ENCODE measurements at places on chromosomes 5 and 9. TPM values are rescaled to one million over a fixed set of nuclear protein-coding genes. Genes with fewer than 3 reads are reported as not detected.

DNA sequence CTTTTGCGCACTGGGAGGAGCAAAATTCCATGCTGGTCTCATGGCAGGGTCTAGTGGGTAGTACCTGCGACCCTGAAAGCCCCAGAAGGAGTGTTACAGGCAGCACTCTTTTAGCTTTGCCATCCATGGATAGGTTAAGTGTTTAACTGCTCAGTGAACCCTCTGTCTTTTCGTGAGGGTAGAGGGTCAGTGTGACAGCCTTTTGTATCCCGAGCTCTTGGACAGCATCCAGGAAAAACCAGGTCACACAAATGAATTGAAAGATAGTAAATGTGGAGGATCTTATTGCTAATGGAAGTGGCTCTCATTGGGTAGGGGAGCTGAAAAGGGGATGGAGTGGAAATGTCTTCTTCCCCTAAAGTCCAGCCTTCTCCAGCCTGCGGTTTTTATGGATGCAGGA, 57.8 kb upstream of the CCDC112 start:
- DNase-seq, result no peak

DNA sequence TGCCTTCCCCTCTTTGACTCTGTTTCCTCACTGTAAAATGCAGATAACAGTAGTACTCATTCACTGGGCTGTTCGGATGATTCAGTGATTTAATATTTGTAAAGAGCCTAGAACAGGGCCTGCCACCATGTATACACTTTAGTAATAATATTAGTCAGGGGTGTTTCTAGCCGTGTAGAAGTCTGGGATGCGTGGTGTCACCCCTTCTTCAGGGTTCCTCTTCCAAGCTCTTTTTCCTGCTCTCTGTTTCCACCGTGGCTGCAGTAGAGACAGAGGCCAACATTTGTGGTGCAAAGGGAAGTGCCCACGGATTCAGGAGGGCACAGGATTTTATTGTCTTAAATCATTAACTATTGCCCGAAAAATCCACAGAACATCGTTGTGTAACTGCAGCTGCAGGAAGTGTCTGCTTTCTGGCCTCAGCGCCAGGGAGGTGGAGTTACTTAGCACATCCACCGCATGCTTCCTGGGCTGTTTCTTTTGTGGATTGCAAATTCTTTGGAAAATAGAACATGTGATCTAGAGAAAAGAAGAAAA, 61.7 kb downstream of the TRIO start:
- DNase-seq, result peak; percentile 88

GRCh38 chr9:98108531-98109031, 10.4 kb downstream of the TRIM14 start:
- DNase-seq, result peak; percentile 44

GRCh38 chr9:128214571-128215490, 11.7 kb downstream of the DNM1 start:
- DNase-seq, result no peak

- peak; percentile 84 for DNase-seq
Measured at GRCh38 chr5:34522599-34523386, 133.3 kb upstream of the RAI14 start.

GRCh38 chr5:55319491-55319890, 11.7 kb downstream of the MTREX start:
- no peak for DNase-seq

GRCh38 chr5:91257301-91257700, 125.8 kb downstream of the ARRDC3 start:
- DNase-seq, result no peak

- no peak for DNase-seq
Measured at GRCh38 chr5:143893638-143894037, 81.7 kb downstream of the HMHB1 start.

DNA sequence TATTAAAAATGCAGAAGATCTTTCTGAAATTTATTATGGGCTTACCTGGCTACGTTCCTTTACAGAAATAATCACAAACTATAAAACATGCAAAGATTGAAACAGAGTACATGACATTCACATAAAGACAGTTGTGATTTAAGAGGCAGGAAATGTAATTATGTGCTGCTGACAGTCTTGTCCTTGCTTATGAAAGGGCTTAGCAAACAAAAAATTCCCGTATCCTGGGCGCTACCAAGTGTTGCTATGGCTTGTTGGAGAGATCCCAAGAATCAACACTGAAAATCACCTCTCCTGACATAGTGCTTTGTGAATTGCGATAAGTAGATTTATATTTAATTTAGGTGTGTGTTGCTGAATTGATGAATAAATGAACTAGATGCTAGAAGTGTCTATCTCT, 352.5 kb upstream of the C9orf72 start:
- DNase-seq, result no peak

DNA sequence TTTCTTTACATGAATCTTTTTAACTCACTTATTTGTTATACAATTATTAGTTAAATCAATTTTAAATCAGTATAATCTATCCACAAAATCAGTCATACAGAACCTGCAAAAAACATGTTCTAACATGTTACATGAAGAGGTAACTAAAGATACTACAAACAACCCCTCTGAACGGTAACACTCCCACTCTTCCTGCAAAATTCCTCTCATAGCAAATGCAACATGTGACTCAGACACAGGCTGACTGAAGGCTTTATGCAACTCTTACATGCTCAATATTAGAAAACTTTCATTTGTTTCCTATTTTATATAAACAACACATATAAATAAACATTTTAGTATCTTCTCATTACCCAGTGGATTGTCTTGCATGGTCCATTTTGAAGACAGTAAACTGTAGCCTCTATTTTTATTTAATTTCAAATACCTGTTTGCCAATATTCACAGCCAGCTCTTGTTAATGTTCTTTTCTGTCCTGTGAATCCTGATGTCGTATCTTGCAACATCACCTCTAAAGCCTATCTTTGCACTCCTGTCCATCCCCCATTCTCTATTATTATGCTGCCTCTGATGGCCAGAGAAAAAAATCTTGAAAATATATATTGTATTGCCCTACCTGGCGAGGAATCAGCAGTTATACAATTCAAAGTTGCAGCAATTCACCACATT, 100.5 kb upstream of the CCDC152 start:
- DNase-seq, result no peak

GRCh38 chr9:2771661-2772060, 54.4 kb downstream of the KCNV2 start:
- no peak for DNase-seq

DNA sequence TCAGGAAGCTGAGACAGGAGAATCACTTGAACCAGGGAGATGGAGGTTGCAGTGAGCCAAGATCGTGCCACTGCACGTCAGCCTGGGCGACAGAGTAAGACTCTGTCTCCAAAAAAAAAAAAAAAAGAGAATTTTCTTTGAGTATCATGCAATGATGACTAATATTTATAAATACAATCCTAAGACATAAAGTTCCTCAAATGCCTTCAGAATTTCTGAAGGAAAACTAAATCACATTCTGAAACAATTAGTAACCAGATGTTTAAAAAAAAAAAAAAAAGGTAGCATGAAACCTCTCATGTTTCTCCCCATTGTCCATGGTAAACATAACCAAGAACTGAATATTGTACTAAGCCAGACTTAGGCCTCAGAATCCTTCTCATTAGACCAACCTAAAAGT, 23.1 kb downstream of the MLLT3 start:
- DNase-seq, result no peak

DNA sequence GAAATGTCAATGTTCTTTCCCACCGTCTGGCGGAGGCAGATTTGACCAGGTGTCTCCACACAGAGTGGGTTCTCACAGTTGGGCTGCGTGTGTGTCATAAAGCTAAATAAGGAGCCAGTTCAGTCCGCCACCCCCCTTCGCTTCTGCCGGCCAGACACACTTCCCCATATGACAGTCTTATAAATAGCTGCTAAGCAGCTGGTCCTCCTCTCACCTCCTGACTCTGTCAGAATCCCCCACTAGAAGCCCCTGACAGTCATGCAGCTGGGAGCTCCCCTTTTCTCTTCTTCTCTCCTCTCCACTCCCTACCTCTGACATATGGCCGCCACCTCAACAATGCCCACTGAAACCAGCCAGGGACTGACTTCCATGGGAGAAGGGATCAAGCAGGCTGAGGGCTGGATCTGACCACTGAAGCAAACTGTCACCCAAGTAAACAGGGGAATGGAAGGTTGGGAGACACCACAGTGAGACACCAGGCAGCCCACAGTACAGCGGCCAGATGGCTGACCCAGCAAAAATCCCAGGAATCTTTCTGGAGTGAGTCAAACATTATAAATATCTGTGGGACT, 141.9 kb upstream of the EFNA5 start:
- DNase-seq, result no peak

DNA sequence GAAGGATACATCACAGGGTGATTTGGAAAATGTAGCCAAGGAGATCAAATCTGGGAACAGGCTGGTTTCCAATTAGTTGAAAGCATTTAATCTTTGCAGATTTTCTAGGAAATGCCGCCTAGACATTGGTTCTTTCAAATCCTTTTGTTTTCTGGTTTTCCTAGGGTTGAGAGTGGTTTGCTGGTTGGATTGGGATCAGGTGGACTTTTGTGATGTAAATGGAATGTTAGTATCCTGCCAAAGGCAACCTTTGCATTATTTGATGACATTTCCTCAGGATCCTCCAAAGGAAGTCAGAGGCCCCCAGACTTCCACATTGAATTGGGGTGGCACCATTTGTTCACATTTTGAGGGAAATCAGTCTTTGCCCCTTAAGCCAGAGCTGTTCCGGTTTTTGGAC, 245.5 kb upstream of the RPS23 start:
- DNase-seq, result no peak

GRCh38 chr9:120191141-120191540, 388.8 kb downstream of the CDK5RAP2 start:
- no peak for DNase-seq

DNA sequence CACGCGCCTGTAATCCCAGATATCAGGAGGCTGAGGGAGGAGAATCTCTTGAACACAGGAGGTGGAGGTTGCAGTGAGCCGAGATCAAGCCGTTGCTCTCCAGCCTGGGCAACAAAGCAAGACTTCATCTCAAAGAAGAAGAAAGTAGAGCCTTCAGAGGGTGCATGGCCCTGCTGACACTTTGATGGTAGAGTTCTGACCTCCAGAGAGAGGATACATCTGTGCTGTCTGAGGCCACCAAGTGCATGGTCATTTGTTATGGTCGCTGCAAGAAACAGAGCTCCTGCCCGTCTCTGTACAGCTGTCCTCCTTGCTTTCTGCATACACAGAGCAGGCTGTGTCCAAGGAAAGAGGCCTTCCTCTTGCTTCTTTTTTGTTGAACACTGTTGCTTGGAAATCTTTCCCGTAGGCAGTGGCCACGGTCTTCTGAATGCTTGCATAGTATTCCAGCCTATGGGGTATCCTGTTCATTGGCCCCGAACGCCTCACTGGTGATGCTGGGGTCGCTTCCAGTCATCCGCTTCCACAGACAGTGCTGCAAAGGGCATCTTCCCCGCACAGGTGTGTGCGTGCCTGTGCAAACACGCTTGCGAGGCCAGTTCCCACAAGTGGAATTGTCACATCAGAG, 36.8 kb upstream of the UNC5A start:
- peak; percentile 34 for DNase-seq

- DNase-seq, result no peak
Measured at GRCh38 chr5:78629624-78630023, 18.9 kb downstream of the LHFPL2 start.

GRCh38 chr9:118414676-118415075, 710.5 kb downstream of the TLR4 start:
- DNase-seq, result no peak

DNA sequence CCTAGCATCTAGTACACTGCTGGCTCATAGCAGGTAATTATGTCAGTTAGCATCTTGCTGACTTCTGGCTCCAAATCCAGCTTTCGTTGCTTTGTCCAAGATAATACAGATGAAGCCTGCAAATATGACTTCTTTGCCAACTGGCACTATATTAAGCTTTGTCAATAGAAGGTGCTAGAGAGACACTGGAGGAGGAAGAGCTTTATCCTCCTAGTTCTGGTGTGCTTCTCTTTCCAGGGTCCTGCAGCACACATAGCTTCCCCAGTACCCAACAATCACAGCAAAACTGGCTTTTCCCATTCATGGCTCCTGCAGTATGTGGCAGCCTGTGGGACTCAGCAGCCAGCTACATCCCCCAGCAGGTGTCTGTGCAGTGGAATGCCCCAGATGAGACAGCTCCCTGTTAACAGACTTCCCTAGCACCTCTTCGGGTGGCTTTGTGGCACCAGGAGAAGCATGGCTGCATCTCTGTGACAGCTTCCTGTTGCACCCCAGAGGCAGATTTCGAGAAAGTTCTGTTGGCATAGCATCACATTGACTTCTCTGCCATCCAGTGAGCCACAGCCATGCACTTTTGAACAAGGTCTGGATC, 147.8 kb downstream of the OXCT1 start:
- no peak for DNase-seq

DNA sequence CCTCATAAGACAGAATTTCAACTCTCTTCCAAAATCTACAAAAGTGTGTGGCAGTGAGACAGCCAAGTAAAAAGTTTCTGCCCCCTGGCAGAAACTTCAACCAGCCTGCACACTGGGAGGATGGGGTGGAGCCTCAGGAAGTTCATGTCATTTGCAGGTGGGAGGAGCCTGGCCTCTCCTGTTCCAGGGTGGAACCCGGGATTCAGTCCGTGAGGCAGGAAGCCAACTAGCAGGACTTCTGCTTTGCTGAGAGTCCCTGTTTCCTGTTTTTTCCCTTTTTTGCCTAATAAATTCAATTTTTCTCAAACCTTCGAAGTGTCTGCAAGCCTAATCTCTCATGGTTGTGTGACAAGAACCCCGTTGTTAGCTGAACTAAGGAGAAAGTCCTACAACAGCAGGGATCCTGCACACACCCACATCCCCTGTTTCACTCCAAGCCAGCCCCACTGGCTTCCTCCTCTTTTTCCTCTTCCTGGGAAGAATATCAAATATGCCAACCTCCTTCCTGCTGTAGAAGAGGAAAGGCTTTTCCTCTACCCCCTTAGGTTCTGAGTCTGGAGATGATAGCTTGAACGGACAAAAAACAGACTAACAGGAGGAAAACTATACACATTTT, 69.3 kb downstream of the ALDH7A1 start:
- peak; percentile 86 for DNase-seq

DNA sequence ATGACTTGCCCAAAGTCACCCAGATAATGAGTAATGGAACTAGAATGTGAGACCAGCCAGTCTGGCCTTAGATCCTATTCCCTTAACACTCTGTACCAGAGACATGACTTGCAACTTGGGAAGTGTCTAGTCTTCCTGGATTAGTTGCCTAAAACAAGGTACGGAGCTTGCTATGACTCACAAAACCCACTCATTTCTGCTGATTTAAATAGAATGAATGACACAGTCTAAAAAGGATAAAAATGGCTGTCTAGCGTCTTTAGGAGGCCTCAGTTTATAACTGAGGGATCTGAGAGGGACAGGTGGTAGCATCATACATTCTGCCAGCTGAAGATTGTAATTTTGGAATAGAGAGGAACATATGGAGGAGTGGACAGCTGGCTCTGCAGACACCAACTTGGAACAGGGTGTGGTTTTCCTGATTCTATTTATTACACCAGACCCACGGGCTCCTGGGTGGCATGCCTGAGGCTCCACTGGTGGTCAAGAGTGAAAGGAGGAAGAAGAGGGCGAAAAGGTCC, 62.7 kb downstream of the ABLIM3 start:
- no peak for DNase-seq

TRPM6 gene
- total RNA-seq, result 0.76 TPM

ZBED3 gene
- 3.7 TPM for total RNA-seq

ARL14EPL gene
- total RNA-seq, result not detected
